T-helper 22 cell (primary cell): ENCODE measurements at places on chromosomes 5 and 9.

GRCh38 chr9:90826326-90827020 lies 24.9 kb downstream of the SYK start:
- DNase-seq = no peak

DNA sequence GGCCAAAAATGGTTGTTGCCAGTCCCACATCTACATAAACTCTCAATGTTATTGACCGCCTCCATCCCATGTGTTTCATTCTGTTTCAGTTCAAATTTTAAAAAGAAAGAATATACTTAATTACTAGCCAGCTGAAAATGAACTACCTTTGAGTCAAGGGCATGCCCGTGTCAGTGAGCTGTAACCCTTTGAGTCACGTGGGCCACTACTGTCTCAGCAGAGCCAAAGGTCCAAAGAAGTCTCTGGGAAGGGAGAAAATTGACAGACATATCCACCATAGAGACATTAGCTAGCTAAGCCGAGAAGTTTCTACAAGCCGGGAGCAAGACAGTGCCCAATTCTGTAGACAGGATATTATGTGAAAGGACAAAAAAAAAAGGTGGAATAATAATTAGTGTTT lies 59.7 kb downstream of the NIM1K start:
- DNase-seq = no peak

- no peak for DNase-seq
Observed at GRCh38 chr9:83146325-83146724, 83.4 kb upstream of the RASEF start.

DNA sequence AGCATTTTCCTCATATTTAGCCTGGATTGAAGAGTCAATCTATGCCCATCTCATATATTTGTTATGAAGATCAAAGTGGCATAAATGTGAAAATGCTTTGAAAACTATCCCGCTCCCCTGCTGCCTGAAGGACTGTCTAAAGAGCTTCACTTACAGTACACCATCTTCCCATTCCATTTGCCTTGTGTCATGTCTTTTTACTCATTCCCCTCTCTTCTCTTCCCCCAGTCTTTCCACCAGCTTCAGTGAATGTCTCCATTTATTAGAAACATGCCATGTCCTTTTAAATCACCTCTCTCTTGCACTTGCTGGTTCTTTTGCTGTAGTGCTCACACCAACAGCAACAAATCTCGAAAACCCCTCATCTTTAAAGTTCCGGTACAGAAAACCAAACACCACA lies 192.7 kb upstream of the SGCD start:
- no peak for DNase-seq

GRCh38 chr5:154058055-154059038 lies 19.6 kb downstream of the MFAP3 start:
- no peak for DNase-seq

DNA sequence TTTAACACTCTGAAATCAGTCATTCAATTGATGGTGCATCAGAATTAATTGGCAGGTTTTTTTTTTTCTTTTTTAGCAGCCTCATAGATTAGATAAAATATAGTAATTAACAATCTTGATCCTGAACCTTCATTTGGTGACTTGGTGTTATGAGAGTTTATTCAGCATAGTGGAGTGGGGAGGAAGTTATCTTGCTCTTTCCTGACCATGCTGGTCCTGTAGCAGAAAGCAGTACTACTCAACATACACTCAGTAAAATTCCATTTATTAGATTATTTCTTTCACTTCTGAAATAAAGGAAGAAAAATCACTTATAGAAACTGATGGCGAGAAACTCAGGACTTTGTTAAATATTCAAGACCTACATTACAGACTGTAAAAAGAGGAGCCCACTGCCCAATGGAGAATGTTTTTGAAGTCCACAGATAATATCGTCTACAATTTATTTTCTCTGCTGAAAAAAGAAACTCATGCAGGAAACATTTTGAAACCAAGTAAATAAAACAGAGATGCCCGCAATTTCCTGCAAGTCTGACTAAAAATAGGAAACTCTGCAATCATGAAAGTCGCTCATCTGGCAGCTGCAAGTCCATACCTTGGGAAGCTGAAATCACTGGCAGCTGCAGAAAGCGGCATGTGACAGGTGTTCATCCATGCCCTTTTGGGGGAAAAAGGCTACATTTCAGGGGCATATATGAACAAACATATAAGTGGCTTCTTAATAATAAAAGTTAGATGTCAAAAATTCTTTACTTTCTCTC lies 233.2 kb upstream of the RFX3 start:
- no peak for DNase-seq
